Hippocampal formation (tissue), 2 donors: ENCODE measurements at places on chromosomes 12 and 14.

GRCh38 chr14:39673270-39673711 is 241.1 kb upstream of the FBXO33 start:
- no peak for DNase-seq

DNA sequence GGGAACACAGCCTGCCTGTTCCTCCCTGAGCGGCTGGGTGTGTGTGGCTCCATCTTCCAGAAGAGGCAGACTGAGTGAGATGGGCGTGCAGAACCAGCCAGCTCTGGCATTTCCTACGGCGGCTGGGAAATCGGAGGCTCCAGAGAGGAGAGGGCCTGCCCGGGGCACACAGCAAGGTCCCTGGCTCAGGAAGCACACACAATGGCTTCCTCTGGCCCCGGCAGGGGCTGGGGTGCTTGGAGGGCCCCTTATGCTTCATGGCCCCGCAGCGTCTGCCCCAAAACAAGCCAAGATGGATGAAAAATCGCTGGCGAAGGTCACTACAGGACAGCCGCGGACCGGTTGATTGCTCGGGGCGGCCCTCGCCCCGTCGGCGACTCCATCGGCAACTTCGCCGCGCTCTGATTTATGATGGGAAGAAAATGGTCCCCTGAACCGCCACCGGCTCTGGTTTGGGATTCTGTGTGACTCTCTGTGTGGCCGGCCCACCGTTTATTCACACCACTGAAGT is 191.5 kb upstream of the C14orf180 start:
- DNase-seq, result no peak

GRCh38 chr12:31465002-31465401 is 125.9 kb downstream of the DENND5B start:
- DNase-seq, result no peak

DNA sequence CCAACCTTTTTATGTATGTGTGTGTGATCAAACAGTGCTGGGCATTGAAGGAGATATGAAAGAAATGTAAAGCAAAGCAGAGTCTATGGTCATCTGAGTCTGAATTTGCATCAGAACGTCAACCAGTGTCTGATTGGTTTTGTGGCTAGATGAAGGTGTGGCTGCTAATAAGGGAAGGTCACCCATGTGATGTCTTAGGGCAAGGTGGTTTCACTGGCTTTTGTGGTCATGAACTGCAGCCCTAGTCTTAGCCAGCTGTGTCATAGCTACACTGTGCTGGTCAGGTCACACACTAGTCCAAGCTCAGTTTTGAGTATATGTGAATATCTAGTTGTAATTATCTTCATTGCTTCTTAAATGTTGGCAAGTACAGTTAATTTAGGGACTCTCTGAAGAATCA is 105.8 kb downstream of the TGFB3 start:
- no peak for DNase-seq

GRCh38 chr12:52872644-52873389 is 24.0 kb upstream of the KRT78 start:
- no peak for DNase-seq

DNA sequence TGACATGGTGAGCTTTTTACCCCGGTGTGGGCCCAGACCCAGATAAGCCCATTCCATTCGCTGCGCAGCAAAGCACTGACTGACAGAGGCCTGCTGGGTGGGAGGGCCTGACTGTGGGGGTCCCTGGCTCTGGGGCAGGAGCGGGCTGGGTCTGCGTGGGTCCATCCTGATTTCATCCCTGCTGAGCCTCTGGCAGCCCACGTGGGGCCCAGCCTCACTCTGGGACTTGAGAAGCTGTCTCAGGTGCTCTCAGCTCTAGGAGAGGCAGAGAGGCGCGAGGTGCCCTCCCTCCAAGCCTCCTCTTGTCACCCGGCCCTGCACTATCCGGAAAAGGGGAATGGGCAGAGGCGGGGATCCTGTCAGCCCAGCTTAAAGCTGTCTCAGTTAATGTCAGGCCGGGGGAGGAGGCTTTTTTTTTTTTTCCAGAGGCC is 927 bp downstream of the ABCB9 start:
- DNase-seq, result no peak

DNA sequence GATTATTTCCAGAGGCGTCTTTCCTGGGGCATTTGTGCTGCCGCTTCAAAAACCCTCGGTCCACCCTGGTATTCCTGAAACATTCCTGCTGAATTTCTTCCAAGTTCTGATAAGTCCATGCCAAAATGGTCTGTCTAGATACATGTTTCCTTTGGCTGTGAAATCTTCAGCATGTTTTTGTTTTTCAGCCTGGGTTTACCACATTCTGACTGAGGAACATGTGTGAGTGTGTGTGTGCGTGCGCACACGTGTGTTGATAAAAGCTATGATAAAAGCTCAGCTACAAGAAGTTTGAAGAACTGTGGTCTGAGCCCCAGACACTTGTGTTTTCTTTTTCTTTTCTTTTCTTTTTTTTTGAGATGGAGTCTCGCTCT is 22.4 kb downstream of the ANKRD9 start:
- DNase-seq, result no peak

DNA sequence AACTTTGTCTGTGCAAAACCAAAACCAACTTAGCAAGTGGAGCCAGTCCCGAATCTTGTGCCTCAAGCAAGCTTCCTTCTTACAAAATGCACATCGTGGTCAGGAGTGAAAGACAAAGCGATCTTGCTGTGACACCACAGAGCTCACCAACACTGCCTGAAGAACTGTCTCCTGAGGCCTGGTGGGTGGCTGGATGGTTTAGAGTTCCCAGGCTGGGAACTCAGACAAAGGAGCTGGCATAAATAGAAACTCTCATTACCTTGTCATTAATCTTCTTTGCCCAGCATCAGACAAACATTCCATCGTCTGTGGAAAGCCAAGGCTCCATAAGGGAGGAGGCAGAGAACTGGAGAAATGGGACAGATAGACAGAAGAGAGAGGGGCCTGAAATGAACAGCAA is 144.8 kb downstream of the KCNA5 start:
- no peak for DNase-seq

- DNase-seq, result no peak
Measured at GRCh38 chr12:91555436-91556415, 373.1 kb upstream of the DCN start.

GRCh38 chr14:44944107-44944506 is 17.6 kb downstream of the KLHL28 start:
- no peak for DNase-seq

GRCh38 chr14:96103560-96104460 is 64.6 kb downstream of the C14orf132 start:
- no peak for DNase-seq

GRCh38 chr12:145369-145960 is 68.5 kb downstream of the SLC6A12 start:
- no peak for DNase-seq

DNA sequence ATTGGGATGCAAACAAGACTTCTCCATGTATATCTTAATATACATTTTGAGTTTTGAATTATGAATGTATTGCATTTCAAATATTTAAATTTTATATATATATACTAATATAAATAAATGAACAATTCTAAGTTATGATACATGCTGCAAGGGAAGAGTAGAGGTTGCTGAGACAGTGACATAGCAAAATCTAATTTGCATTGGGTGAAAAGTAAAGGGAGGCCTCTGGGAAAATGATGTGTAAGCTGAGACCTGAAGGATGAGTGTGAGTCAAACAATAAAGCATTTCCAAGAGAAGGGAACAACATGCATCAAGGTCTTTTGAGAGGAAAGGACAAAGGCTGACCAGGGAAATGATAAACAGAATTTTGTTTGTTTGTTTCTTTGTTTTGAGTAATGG is 62.9 kb upstream of the PTPRQ start:
- no peak for DNase-seq

DNA sequence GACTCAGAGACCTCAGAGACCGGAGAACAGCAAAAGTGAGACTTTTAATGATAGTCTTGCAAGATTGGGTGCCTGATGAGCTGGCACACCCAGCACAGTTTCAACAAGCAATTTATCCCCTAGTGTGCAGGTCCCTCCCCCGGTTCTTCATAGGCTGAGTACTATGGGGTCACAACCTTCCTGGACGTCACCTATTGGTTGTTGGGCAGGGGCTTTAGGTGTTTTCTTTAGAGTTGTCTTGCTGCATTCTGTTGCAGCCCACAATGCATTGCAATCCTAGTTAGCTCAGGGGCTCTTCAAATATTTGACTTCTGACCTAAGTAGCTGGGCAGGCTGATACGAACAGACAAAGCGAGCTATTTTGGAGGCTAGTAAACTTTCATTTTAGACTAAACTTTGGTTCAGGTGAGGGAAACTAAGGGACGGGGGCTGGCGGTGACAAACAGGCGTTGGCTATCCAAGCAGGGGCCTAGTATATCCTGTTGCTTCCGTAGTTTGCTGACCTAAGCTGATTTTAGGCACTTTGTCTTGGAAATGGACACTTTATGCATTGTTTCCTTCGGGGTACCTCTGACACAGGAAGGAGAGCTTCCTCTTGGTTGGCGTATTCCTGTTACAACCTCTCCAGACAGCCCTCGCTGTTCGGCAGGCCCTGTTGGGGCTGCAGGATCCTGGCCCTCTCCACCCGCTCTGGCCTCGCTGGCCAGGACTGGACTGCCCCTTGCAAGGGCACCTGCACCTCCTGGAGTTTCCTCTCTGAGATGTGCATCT is 14.1 kb downstream of the SIVA1 start:
- no peak for DNase-seq
